ENCODE measurements at places on chromosomes 11 and 22.

GRCh38 chr11:125329786-125330185 lies 165.2 kb downstream of the PKNOX2 start:
- no peak for DNase-seq

DNA sequence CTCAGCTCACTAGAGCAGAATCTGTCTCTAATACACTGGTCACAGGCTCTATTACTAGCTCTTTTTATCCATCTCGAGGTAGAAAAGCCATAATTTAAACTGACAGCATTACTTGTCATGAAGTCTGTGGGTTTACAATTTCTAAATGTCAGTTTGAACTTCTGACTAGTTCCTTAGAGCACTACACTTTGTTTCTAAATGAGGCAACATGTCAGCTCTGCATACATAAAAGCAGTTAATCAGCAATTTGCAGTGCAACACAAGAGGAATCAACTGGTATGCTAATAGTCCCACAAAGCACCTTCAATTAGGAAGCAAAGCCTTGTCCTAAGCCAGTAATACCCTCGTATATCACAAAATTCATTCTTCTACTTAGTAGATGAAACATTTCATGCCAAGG lies 321.3 kb downstream of the TTC28 start:
- no peak for DNase-seq

DNA sequence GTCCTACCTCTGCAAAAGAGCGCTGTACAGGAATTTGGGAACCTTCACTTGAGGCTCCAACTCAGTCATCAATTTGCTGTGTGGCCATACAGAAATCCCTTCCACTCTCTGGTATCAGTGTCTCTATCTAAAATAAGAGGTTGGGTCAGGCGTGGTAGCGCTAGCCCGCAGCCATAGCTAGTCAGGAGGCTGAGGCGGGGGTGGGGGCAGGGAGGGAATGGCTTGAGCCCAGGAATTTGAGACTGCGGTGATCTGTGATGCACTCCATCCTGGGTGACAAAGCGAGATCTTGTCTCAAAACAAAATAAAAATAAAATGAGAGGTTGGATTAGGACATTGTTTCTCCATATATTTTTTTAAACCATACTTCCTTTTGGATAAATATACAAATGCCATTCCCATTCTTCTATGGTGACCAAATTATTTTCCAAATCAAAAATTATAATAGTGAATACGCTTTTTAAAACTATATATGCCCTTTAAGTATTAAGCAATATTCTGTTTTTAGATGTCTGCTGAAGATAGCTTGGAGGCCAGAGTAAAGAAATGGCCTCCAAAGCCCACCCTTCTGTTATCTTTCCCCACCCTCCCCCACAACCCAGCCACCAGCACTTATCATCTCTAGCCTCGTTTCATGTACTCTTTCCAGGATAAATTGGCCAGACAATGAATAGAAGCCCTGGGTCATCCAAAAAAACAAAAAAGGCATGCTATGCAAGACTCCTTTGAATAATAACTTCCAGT lies 87.2 kb downstream of the PLEKHA7 start:
- DNase-seq, result no peak

DNA sequence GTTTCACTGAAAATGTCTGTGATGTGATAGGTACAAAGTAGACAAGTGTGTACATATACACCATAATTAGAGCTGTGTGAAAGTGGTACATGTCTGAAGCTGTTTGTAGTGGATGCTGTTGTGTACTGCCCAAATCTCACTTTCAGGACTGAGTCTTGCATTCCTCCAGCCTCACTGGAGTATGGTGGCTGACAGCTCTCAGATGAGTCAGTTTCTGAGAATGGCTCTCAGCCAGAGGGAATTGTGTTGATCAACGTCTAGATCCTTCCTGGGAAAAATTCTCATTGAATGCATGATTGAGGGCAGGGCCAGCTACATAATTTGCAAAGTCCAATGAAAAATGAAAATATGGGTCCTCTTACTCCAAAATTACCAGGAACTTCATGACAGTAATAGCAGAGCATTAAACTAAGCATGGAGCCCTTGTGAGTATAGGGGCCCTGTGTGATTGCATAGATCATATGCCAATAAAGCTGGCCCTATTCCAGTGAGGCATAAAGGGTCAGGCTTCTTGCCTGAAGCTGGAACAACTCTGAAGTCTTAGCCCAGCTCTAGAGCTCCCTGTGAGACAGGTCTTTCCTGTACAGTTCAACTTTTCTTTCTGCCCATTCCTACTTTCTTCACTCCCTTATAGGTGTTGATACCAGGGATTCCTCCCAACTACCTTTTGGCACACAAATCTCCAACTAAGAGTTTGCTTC lies 10.8 kb upstream of the CYP2R1 start:
- no peak for DNase-seq

- peak; percentile 48 for DNase-seq
These were observed 36.6 kb upstream of the VPREB1 start for GRCh38 chr22:22207845-22208564.

DNA sequence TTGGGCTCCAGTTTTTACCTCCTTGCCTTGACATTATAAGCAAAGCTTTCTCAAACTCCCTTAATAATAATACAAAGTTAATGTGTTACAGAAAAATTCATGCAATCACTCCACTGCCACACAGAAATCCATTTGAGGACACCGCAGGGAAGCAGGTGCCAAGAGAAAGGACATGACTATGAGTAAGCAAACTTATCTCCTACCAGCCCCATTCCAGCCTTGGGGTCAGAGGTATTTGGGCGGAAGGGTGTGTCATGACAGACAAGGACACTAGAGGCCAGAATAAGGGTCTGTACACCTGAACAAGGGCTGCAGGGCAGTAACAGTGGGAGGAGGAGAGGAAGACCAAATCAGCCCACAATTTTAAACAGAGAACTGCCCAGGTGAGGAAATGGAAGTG lies 5.9 kb downstream of the GNG3 start:
- no peak for DNase-seq

DNA sequence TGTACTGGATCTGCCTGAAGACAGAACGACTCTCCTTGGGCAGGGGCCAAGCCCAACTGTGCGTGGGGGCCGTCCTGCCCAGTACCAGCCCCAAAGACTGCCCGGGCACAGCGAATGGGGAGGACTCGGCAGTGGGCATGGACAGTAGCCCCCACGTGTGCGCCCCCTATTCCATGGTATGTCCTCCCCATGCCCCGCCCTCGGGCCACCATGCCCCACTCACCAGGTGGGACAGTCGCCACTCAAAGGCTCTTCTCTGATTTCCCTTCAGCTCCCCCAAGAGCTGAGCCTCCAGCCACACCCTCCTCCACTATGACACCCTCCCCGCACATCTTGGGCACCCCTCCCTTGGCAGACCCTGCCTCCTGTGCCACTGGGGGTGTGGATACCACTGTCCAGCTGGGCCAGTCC lies 43.5 kb downstream of the GNB1L start:
- DNase-seq, result no peak

- DNase-seq, result no peak
These were observed 9.4 kb downstream of the PCF11 start for GRCh38 chr11:83166193-83166866.

DNA sequence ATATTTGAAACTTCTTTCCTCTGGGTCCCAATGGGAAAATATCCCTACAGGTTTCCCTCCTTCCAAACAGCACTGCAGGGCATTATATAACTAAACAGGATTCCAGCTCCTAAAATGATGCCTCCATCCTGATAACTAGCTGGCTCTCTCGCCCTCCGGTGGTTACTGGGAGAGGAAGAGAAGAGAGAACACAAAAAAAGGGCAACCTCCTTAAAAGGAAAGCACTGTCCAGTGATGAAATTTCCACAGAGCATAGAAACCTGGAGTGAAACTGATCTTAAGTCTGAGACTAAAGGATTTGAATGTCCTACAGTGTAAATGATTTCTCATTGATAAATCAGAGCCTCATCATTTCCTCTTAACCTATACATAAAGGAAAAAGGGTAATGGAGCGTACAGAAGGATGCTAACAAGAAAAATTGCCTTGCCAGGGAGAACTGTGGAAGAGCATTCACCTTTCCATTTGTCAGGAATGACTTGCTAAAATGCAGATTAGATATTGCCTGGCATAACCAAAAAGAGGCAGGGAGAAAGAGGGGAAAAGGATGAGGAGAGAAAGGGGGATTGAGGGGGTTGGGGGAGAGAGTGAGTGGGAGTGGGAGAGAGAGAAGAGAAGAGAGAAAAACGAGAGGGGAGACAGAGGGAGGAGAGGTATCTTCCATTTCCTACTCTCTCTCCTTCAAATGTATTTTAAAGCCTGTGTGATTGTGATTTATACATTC lies 121.3 kb downstream of the APOL5 start:
- DNase-seq, result no peak

GRCh38 chr11:923691-924405 lies 1.8 kb upstream of the AP2A2 start:
- no peak for DNase-seq

- no peak for DNase-seq
These were observed 131.6 kb upstream of the NECTIN1 start for GRCh38 chr11:119860561-119861094.

GRCh38 chr11:75194147-75194546 lies 43.2 kb downstream of the SLCO2B1 start:
- DNase-seq, result no peak

DNA sequence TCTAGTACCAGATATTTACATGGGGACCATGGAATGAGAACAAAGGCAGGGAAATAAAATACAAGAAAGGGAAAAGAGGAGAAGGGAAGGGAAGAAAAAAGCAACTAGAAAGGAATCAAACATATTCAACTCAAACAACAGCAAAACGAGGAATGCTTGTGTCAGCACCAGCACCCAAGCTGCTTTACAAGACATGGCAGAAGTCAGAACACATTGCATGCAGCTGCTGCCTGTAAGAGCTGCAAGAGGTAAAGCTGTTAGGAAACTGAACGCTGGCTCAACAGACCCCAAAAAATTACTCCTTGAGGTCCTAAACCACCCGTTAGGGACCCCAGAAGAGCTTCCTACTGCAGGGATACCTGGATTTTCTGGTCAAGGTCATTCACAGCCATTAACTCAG lies 296.9 kb downstream of the OPCML start:
- DNase-seq, result no peak

DNA sequence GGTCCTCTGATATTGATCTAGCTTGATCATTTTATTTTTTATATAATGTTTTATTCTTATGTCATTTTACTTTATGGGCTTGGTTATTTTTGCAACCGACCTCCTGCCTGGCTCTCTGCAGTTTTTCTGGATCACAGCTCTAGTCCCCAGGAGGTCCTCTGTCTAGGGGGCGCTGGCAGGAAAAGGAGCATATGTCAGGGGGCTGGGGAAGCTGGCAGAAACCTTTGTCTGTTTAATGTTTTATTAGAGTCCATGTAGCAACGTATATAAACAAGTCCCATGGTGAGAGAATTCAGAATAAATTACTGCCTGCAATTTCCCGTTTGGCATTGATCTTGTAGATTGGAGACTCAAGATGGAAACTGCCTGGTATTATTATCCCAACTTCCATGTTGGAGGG lies 133.5 kb upstream of the ZBED5 start:
- DNase-seq, result no peak

GRCh38 chr22:45224988-45225731 lies 15.5 kb downstream of the KIAA0930 start:
- DNase-seq, result no peak

DNA sequence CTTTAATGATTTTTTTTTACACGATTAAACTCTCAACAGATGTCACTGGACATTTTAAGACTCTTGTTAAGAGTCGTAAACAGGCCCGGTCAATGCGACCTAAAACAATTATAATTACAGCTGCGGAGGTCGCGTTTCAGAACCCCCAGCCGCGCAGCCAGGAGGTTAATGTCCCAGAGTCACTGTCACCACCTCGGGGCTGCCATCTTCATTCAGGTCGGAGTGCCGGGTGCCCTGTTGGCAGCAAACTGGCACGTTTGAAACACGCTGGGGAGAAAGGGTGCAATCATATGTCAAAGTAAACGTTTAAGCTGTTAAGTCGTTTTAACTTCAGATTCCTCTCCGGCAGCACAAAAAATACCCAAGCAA lies 711 bp upstream of the PHF21B start:
- DNase-seq, result no peak

- DNase-seq, result no peak
These were observed 40.1 kb downstream of the BDNF start for GRCh38 chr11:27660171-27660570.

DNA sequence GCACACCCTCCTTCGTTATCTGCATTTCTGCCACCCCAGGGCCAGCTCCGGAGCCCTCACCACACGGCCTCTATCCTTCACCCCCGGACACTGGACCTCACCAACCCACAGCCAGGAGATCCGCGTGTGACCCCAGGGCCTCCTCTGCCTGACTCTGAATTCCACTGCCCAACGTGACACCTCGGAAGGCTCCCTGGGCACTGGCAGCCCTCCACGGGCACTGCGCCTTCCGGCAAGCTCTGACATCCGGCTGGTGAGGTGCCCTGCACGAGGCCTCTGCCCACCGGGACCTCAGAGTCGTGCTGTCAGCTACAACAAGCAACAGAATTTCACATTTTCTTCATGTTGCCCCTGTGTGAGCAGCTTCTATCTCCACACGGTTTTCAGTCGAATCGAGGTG lies 148.3 kb downstream of the CRYBB2 start:
- no peak for DNase-seq

DNA sequence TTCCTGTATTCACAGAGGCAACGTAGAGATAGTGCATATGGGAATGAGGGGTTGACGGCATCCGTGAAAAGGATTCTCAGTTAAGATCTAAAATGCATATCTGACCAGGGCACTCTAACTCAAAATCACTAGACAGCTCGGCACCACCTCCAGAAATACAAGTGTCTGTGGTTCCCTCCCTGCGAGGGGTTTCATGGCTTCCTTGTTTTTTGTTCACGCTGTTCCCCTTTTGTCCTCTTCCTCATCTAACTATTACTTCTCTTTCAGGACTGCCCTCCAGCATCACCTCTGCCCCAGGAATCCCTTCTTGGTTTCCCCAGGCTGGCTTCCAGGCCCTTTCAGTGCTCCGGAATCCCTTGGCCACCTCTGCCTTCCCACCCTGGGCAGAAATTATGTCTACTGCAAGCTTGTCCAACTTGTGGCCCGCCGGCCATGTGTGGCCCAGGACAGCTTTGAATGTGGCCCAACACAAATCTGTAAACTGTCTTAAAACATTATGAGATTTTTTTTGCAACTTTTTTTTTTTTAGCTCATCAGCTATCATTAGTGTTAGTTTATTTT lies 159.9 kb downstream of the FBXO7 start:
- DNase-seq, result no peak

DNA sequence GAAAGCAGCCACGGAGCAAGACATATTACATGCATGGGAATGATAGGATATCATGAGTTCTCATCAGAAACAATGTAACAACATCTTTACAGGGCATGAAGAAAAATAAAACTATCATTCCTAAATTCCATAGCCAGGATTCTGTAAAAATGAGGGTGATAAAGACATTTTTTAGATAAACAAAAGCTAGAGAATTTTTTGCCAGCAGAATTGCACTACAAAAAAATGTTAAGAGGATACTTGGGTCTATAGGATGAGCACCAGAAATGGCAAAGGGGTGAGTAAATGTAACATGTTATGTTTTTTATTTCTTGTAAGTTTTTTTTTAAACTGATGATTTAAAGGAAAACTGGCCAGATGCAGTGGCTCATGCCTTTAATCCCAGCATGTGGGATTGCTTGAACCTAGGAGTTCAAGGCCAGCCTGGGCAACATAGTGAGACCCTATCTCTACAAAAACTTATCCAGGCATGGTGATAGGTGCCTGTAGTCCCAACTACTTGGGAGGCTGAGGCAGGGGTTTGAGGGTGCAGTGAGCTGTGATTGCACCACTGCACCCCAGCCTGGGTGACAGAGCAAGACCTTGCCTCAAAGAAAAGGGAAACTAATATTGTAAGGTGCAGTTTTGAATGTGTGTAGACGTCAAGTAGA lies 33.2 kb downstream of the TBX1 start:
- no peak for DNase-seq

- DNase-seq, result no peak
These were observed 79.7 kb upstream of the SHANK2 start for GRCh38 chr11:71332046-71332445.

- DNase-seq, result no peak
These were observed 5.0 kb upstream of the UVRAG start for GRCh38 chr11:75809991-75810390.
